ENCODE measurements at places on chromosomes 2 and 18. TPM values are rescaled to one million over a fixed set of nuclear protein-coding genes. Genes with fewer than 3 reads are reported as not detected.

The ANKRD39 gene
- 6.3 TPM for total RNA-seq

The MATN3 gene
- total RNA-seq: 0.87 TPM

The SLC25A52 gene
- under 0.01 TPM for total RNA-seq

The MERTK gene
- 21.6 TPM for total RNA-seq

The MAP2 gene
- 0.79 TPM for total RNA-seq

The GKN2 gene
- total RNA-seq: not detected

- DNase-seq: no peak
Measured at GRCh38 chr2:105567996-105568494, 169.2 kb upstream of the FHL2 start.

- no peak for DNase-seq
Measured at GRCh38 chr2:138432971-138433370, 68.6 kb upstream of the SPOPL start.

DNA sequence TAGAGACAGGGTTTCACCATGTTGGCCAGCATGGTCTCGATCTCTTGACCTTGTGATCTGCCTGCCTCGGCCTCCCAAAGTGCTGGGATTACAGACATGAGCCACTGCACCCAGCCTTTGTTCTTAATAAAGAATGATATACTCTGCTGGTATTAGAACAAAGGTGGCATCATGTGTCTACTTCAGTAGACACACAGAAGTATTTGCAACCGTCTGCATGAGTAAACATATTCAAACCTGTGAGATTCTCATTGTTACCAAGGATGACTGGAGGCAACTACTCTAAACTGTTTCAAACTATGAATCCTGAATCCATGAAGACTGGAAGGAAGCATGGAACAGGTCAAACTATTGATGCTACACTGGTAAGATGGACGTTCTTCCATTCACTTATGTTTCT lies 32.1 kb downstream of the MBD2 start:
- no peak for DNase-seq

GRCh38 chr18:60646725-60647124 lies 274.1 kb upstream of the MC4R start:
- no peak for DNase-seq

DNA sequence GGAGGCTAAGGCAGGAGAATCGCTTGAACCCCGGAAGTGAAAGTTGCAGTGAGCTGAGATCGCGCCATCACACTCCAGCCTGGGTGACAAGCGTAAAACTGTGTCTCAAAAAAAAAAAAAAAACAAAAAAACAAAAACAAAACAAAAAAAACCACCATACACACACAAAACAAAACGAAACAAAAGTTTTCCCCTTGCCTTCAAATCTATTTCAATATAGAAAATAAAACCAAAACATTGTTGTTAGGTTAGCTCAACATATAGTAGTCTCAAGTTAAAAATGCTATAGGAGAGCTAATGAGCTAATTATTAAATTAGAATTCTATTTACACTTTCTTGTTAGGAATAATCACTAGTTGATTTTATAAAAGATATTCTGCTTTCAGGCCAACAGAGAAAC lies 43.3 kb downstream of the FBXO11 start:
- no peak for DNase-seq

- DNase-seq: no peak
Measured at GRCh38 chr2:124145982-124146381, 120.9 kb downstream of the CNTNAP5 start.

- no peak for DNase-seq
Measured at GRCh38 chr18:5107988-5108387, 89.1 kb downstream of the AKAIN1 start.

DNA sequence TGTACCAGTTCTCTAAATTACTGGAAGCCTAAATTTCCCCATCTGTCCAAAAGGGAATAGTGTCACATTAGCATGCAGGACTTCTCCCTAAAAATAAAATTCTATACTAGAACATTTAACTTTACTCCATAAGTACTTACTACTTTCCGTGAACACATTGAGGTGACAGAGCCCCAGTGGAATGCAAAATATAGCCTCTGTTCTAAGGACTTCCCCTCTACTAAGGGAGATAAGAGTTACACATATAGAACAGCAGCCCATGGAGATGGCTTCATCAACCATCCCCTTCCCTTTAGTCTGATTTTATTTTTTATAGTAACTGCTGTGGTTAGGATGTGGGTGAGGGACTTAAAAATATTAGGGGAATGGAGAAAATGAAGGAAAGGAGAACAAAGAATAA lies 68.9 kb upstream of the STPG4 start:
- DNase-seq: no peak

DNA sequence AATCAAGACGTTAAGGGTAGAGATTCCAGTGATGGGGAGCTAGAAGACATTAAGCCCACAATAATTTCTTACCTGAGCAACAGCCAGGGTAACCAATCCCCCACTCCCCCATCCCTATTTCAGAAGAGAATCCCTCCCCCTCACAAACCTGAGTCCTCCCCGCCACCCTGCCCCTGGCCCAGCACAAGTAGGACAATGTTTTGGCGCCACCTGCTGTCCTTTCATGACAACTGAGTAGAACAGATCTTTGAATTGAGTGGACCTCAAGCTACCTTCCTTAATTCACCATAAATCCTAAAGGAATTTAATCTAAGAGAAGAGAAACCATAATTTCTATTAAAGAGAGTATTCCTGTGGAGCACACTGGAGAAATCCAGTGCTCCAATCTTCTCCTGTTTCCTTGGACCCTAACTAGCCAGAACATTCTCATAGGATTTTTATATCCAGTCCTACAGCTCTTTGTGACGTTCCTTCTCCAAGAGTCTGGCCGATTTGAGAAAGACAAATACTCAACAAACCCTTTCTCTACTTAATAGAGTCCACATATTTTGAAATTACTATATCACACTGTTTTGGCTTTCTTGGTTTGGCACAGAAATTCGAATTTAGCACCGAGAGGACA lies 41.1 kb downstream of the NHEJ1 start:
- DNase-seq: peak; percentile 63

- DNase-seq: no peak
Measured at GRCh38 chr2:9331704-9332103, 91.6 kb downstream of the ITGB1BP1 start.

- DNase-seq: no peak
Measured at GRCh38 chr2:103174711-103175110, 412.9 kb downstream of the TMEM182 start.

GRCh38 chr2:53751728-53752127 lies 15.9 kb upstream of the CHAC2 start:
- no peak for DNase-seq

DNA sequence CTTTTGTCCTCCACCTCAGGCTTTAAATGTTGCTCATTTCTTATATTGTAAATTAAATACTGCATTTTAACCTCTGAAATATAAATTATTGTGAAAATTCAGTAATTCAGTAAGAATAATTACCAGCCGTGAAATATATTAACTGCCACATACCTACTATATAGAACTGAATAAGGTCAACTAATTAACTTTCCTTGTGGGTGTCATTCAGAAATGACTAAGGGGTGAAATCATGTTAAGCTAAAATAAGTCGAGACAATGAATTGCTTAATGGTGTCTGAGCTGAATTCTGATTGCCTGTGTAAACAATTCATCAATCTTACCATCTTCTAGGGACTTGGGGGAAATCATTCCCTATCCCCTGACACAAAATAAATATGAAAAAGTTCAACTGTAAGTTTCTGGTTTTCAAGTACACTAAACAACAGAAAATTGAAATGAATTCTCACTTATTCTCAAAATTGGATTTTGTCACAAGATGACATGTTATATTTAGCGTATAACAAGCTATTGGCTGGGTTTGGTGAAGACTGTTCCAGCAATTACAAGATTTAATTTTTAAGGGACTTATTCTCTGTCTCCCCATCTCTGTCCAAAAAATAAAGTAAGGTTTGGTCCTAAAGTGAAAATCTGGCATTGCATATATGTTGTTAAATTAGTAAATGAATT lies 255.1 kb downstream of the METTL4 start:
- no peak for DNase-seq

DNA sequence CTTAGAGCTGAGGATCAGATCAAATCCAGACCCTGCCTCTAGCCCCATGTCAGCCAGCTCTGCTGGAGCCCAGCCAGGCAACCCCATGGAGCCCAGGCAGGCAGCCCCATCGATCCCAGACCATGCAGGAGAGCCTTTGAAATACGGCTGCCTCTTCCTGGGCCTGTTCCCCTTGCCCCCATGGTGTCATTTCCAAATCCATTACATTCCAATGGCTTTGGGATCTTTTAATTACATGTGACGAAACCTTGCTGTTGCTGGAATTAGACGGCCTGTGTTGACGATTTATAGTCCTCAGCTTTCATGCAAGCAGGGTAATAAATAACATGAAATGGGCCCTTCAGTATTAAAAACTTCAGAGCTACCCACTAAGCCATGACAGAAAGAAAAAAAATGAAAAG lies 75.8 kb upstream of the SLC14A2 start:
- DNase-seq: no peak

DNA sequence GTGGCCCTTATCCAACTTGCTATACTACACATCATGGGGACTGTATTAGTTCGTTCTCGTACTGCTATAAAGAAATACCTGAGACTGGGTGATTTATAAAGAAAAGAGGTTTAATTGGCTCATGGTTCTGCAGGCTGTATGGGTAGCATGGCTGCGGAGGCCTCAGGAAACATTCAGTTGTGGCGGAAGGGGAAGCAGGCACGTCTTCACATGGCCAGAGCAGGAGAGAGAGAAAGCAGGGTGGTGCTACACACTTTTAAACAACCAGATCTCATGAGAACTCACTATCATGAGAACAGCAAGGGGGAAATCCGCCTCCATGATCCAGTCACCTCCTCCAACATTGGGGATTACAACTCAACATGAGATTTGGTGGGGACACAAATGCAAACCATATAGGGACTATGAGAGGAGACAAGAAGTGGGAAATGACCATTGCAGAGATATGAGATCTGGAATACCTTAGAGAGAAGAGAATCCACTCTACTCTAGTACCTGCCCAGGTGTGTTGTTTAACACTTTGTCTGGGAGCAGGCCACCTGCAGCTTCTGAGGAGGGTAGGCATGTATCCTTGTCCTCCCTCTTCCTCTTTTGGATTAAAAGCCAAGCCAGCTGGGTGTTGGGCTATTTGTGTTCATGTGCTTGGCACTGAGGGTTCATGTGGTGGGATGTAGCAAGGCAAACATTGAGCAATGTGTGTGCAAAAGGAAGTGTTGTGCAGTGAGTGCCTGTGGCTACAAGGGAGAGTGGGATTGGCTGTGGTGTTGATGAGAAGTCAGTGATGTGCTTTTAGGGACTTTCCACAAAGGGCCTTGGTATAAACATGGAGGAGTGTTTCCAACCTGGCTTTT lies 22.8 kb downstream of the TTLL4 start:
- peak; percentile 52 for DNase-seq

GRCh38 chr2:207283356-207283755 lies 117.6 kb upstream of the KLF7 start:
- peak; percentile 35 for DNase-seq

GRCh38 chr2:122300758-122301157 lies 545.3 kb downstream of the TSN start:
- DNase-seq: no peak

- DNase-seq: no peak
Measured at GRCh38 chr2:130814931-130815680, 21.6 kb upstream of the ARHGEF4 start.

Measured in lung microvascular endothelial cell (primary cell).